ENCODE measurements at places on chromosomes 11 and 22.
A peak's percentile ranks its signal among the peaks of the same experiment; 100 is the strongest.

- no peak for DNase-seq
Measured at GRCh38 chr11:117489999-117490679, 162.5 kb downstream of the CEP164 start.

DNA sequence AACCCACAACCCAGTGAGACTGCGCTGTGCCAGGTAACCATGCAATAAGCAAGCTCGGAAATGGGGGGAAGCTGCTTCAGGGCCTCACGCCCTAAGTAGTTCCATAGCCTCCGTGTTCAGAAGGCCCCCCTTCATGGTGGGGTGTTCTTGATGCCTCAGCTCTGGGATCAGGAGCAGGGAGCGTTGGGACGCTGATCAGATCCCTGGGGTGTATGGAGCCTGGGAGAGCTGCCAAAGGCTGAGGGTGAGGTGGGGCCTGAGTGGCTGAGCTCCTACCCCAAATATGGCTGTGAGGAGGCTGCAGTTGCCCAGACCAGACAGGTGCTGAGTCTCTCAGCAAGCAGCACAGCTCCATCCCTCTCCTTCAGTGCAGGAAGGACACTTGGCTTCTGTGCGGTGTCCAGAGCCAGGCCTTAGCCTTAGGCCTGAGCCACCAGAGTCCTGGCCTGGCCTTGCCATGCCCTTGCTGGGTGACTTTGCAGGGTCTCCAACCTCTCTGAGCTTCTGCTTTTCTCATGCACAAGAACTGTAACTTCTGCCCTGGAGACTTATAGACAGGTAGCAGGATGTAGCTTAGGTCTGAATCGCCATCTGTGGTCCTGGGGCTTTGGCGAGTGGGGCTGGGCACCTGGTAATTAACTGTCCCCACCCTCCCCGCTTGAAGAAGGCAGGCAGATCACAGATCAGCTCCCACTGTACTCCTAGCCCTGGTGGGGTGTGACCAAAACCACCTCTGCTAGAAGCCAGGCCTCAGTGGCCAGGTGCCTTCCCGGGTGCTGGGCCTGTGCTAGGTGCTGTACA lies 5.3 kb downstream of the MMP11 start:
- no peak for DNase-seq

DNA sequence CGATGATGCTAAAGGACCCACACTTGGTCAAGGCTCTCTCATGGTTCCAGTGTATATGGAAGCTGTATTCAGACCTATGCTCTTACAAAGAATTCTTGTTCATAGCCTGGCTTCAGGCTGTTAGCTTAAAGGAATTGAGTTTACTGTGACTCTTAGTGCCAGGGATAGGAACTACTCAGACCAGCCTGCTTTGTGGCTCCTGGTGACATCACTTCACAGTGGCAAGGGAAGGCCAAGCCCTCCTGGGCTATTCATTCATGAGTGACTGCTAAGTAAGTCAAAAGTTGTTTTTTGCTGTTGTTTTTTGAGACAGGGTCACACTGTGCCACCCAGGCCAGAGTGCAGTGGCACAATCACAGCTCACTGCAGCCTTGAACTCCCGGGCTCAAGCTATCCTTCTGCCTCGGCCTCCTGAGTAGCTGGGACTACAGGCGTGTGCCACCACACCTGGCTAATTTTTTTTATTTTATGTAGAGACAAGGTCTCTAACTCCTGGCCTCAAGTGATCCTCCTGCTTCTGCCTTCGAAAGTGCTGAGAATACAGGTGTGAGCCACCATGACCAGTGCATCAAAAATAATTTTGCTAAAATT lies 9.6 kb downstream of the ART5 start:
- no peak for DNase-seq

DNA sequence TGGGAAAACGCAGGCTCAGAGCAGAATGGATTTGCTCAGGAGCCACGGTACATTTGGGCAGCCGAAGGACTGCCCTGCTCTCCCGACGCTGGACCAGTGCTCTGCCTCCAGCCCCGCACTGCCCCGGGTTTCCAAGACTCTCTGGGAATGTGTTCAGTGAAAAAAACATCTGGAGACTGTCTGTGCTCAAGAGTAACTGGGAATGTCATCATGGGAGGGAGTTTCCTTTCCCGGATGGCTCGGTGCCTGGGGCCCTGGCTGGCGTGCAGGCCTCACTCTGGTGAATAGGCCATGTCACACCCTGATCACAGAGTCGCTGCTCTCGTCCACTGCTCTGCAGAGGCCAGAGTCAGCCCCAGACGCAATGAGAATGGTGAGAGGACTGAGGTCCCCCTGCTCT lies 9.8 kb upstream of the APOL6 start:
- DNase-seq = no peak

DNA sequence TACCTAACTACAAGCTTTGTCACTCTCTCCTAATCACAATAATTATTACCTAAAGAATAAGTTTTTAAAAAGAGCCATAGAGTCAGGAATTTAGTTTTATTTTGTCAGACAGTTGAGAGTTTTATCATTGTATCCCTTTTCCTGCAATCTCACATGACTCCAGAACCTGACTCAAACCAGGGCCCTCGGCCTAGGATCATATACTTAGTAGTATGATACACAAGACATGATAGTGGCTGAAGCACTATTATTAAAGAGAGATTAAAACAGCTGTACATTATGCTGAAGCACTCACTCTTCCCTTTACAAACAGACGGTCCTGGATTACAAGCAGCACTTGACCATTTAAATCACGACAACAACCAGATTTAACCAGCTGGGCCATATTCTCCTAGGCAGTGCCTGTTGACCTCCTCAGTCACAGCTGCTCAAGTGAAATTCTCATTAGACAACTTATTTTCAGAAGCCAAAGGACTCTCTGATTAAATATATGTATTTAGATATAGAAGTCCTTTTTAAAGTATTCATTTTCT lies 44.0 kb downstream of the SOX6 start:
- no peak for DNase-seq

GRCh38 chr11:86745571-86745970 lies 54.8 kb upstream of the PRSS23 start:
- no peak for DNase-seq

DNA sequence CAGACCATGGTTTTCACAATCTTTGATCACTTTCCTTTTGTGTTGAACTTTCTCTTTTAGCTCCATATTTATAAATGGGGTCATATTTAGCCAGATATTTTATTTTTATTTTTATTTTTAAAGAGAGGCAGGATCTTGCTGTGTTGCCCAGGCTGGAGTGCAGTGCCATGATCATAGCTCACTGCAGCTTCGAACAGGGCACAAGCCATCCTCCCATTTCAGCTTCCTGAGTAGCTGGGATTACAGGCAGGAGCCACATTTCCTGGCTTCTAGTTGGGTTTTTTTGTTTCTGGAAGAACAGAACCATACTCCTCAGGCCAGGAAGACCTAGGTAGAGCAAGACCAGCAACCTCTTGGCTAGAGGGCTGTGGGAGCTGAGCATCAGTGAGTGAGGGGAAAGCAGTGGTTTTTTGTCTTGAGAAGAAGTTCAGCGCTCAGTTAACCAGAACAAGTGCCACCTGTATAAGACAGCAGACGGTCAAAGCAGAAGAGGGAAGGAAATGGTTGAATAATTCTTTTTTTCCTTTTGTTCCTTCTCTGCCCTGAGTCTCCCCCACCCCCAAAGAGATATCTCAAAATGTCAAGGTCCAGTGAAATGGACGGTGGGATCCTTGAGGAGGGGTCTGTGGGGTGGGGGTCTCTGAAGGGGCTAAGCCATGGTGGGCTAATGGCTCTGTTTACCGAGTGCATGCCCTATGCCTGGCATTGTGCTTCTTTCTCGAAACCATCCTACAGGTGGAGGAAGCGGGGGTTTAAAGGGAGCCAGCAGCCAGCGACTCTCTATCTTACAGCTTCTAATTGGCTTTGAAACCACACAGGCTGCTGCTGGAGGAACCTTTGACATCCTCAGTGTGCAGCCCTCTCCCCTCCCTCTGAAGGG lies 63.0 kb downstream of the PTPRJ start:
- DNase-seq = no peak

DNA sequence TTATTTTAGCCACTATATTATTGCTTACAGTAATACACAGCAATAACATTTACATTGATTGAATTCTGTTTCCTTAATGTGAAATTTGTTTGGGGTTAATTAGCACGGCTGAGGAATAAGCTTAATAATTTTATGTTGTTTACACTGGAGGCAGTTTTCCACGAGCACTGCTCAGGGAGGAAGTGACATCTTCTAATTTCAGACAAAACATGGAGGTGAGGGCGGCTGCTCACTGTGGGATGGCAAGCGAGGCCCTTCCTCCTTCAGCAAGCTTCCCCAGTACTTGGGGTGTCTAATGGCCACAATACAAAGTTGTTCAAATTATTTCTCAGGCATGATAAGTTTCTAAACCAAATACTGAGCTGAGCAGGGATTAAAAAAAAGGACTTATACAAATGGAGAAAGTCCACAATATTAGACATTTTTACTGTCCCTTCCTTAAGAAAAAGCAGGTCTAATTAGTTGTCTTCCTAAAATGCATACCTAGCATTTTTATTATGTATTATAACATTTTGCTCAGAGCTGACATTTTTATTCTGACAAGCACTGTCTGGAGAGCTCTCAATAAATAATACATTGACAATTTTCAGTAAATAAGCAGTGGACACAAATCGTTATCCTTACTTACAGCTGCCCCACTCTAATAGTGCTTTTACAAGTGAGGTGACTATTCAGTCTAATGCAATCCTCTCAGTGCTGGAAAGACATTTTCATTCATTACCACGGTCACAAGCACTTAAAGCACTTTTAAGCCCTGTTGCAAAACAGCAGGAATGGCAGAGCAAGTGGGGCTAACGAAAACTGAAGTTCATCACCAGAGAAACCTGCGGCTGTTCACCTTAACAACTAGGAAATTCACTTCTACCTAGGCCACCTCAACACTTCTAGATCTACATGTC lies 56.2 kb downstream of the SOX6 start:
- no peak for DNase-seq

GRCh38 chr11:131910523-131911387 lies 540.3 kb downstream of the NTM start:
- peak; percentile 22 for DNase-seq

Measured in RWPE1 (cell line).